Astrocyte of the spinal cord (primary cell): ENCODE measurements at places on chromosomes 1 and 21.

GRCh38 chr1:184630679-184631060 lies 124.0 kb downstream of the EDEM3 start:
- no peak for DNase-seq

DNA sequence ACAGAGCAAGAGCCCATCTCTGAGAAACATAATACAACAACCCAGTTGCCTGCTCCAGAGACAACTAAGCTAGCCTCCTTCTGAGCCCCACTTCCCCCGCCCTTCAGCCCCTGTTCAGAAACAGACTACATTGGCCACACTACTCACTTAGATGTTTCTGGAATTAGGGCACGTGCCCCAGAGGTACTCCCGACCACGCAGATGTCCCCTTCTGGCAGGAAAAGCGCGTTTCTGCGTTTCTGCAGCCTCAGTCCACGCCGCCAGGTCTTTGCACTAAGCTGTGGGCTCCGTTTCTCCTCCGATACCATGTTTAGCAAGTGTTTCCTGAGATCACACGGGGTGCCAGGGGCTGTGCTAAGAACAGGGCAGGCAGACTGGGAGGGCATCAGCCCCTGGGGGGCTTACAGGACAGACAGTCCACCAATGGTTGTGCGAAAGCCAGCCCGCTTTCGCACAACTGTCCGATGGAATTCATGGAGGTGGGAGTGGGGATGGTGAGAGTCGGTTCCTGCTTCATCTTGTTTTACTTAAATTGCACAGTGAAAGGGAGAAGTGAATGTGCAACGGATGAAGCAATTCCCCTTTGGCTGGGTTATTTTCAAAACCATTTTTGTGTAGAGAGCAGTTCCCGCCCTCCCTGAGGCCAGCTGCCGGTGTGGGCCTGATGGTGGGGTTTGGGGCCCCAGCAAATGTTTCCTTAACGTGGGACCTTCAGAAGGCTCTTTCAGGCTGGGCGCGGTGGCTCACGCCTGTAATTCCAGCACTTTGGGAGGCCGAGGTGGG lies 2.7 kb downstream of the PIK3CD start:
- DNase-seq, result no peak

DNA sequence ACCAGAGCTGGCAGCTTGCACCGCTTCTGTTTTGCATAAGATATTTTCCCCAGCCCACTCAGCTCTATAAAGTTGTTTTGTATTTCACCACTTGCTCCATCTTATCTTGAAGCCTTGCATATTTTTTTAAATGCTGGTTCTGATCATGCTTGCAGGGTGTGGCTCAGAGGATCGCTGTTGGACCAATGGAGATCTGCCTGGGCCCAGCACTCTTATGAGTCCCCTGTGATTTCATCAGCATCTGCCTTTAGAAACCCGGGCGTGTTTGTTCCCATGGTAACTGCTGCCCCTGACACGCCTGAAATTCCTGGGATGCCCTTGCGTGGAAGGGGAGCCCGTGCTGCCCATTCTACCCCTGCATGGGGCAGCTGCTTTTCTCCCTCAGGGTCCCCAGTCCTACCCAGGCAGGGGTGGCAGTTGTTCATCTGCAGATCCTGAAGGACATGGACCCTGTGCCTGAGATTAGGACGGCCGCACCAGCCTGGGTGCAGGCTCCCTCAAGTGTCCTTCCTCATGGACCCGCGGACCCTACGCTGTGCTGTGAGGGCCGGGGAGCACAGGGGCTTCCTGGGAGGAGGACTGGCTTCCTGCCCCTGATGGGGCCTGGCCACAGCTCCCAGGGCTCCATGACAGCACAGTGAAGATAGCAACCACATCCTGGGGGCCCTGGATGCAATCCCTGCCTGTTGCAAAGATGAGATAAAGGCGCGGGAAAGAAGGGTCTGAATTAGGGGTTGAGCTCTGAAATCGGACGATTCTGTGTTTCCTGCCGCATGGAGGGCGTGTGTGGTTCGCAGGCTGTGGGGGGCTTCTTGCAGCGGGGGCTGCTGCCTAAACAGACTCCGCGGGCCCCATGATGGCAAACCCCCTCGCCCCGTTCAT lies 226.5 kb downstream of the SDCCAG8 start:
- DNase-seq, result peak; percentile 62

GRCh38 chr1:239792157-239792556 lies 299.5 kb upstream of the FMN2 start:
- no peak for DNase-seq

DNA sequence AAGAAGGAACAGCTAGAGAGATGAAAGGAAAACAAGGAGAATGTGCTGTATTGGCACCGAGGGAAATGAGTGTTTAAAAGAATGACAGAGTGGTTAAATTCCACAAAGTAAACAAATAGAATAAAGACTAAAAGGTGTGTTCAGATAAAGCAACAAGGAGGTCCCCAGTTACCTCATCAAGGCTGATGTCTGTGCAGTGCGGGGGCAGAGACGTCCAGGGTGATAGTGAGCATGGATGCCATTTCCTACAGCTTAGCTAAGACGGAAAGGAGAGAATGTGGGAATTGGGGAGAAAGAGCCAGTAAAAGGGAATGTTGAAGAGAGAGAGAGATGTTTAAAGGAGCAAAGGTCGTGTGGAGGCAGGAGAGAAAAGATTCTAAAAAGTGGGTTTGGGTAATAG lies 15.5 kb downstream of the LMOD1 start:
- DNase-seq, result no peak

- DNase-seq, result peak; percentile 84
Measured at GRCh38 chr1:46643368-46643775, 24.8 kb downstream of the ATPAF1 start.

DNA sequence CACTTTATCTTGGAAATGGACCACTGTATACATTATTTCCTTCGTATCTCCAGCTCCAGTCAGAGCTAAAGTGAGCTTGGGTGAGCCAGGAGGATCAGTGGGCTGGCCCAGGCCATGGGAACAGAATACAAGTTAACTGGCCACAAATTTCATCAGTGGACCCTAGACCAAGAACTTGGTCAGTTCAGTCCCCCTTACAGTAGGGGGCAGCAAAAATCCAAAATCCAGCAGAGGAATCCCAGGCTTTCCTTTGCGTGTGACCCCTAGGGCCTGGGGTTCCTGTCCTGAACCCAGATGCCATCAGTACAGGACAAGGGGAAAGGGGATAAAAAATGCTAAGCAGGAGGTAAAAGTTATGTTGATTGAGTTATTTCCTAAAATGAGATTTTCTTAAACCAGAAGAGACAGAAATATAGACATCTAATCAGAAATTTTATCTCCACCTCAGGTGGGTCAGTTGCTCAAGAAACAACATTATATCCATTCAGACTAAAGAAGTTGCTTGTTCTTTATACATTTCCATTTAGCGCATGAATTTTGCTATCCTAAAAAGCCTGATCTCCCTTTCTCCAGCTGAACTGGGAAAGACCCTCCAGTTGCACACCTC lies 24.1 kb upstream of the LCE5A start:
- DNase-seq, result no peak

DNA sequence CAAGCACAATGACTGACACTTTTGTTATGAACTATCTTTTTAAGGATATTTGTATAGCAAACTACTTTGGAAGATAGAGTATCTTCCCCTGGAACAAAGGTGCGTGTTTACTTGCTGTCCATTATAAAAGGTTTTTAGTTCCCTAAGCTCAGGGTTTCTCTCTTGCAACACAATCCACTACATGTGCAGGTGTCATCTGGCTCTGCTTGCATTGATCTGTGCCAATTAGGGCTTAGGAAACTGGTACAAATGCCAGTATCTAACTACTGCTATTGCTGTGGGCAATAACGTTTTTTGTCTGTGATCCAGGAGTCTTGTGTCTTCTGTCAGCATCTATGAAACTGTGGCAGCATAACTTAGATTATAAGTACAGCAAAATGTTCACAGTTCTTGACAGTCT lies 68.3 kb upstream of the ABCD3 start:
- DNase-seq, result no peak

DNA sequence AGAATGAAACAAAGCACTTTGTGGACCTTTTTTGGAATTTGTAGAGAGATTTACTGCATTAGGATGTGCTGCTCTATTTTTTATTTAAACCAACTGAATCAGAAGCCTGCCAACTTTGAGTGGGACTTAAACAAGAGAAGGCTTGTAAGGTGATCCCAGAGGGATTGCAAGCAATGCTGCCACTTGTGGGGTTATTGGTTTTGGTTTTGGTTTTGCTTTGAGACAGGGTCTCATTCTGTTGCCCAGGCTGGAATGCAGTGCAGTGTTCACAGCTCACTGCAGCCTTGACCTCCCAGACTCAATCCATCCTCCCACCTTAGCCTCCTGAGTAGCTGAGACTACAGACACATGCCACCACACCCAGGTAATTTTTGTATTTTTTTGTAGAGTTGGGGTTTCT lies 32.2 kb upstream of the GNG5 start:
- no peak for DNase-seq

- no peak for DNase-seq
Measured at GRCh38 chr1:192516776-192517297, 58.7 kb upstream of the RGS1 start.

- DNase-seq, result peak; percentile 66
Measured at GRCh38 chr1:234309598-234310459, 63.4 kb upstream of the COA6 start.

DNA sequence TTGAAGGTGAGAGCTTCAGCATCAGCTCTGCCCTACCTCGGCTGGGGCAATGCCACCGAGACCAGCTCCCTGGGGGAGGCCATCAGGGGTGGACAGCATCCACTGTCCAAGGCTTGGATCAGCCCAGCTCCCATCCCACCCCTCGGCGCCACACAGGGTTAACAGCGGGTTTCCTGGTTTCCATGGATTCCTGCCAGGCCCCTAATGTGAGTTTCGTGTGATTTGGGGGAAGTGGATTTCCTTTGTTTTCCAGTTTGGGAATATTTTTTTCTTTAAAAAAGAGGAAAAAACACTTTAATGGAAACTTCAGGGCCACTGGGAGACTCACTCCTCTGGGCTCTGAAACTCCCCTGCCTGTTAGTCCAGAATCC lies 34.3 kb downstream of the CASZ1 start:
- DNase-seq, result no peak

DNA sequence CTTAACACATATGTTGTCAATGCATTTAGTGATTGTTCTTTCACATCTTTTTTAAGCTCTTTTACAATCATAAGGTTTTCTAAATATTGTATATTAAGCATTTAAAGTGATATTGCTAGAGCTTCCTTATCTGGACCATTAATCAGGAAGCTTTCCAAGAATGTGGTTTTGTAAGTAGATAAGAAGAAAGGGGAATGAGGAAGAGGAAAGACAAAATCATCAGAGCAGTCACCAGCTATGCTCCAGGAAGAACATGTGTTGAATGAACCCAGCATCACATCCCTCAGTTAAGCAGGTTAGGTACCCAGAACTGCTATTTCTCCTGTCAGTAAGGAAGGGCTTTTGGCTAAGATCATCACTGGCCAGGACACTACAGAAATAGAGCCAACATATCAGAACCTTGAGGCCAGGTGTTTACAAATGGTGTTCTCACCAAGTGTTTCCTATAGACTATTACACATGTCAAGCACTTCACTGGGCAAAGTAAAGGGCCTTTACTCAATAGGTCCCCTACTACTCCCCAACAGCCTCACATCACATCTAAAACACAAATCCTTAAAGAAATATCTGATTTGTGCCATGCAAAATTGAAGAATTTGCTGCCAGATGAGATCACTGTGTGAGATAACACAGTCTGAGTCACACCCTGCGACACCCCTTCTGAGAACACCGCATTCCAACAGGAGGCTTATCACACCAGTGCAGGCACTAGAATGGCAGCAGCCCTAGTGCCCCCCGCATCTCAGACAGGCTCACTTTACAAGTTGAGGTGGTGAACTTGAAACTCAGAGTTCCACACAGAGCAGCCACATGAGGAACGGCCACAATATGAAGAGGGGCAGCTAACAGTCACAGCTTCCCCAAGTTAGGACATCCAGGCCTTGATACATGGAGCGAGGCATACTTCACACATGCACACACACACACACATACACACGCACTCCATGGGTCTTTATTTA lies 1.8 kb upstream of the SPRR2A start:
- no peak for DNase-seq

DNA sequence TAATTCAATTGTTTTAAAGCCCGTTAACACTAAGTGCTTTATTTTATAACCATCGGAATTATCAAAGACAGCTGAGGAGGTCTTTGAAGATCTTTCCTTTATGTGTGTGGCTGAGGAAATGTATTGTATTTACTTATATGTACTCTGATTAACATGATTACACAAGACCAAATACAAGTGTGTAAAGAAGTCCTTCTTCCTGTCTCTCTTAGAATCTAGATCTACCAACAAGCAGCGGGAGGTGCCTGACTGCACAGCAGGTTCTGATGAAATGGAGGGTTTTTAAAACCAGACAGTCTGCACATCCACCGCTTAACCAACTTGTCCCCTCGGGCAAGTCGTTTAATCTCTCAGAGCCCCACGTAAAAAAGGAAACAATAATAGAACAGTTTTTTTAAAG lies 240.5 kb upstream of the MAP1LC3C start:
- DNase-seq, result no peak

DNA sequence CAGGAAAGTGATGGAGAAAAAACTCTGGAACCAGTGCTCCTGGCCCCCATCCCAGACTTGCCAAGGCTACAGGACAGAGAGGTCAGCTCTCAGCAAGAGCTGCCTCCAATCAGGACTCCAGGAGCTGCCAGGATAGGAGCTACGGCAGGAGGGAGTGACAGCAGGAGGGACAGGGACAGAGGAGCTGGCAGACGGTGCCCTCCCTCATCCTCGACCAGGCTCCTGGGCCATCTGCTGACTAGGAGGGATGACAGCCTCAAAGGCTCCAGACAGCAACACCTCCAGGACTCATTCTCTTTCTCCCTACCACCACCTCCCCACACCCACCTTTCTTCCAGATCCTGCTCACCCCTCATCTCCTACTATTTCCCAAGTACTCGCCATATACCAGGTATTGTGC lies 22.7 kb downstream of the DLGAP3 start:
- no peak for DNase-seq

DNA sequence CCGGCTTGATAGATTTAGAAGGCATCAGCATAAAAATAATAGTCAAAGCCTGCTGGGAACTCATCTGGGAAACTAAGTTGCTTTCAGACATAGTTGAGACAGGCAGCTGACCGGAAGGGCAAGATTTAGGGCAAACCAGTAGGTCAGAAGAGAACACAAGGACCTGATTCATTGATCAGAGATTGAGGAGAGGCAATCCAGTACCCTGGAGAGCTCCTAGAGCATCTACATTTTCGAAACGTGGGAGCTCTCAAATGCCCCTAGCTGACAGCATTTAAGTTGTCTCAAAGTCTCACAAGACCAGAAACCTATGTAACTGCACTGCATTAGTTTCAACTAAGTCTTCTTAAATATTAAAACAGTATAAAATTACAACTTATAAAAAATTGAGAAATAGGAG lies 22.9 kb upstream of the MTF2 start:
- DNase-seq, result peak; percentile 25

GRCh38 chr21:45163413-45164123 lies 89.2 kb downstream of the ADARB1 start:
- no peak for DNase-seq

GRCh38 chr1:11522400-11523235 lies 43.7 kb downstream of the DISP3 start:
- DNase-seq, result no peak

GRCh38 chr1:110494522-110495406 lies 24.2 kb downstream of the KCNA10 start:
- no peak for DNase-seq

- no peak for DNase-seq
Measured at GRCh38 chr21:45335761-45336534, 48.3 kb upstream of the POFUT2 start.
